ENCODE measurements at places on chromosomes 12 and 14.

- no peak for DNase-seq
Measured at GRCh38 chr14:75297411-75298040, 18.9 kb downstream of the FOS start.

DNA sequence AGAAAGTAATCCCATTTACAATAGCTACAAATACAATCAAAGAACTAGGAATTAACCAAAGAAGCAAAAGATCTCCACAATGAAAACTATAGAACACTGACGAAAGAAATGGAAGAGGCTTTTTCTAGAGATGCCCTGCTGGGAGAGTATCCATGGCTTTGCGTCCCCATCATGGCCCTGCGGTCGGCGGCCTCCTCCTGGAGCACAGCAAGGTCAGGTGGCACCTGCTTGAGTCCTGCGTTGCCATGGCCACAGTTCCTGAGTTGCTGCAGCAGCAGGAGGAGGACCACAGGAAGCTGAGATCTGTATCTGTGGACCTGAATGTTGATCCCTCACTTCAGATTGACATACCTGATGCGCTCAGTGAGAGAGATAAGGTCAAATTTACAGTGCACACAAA lies 143.5 kb downstream of the SLC5A8 start:
- no peak for DNase-seq

GRCh38 chr12:109626378-109627115 lies 53.0 kb downstream of the MVK start:
- DNase-seq = no peak

DNA sequence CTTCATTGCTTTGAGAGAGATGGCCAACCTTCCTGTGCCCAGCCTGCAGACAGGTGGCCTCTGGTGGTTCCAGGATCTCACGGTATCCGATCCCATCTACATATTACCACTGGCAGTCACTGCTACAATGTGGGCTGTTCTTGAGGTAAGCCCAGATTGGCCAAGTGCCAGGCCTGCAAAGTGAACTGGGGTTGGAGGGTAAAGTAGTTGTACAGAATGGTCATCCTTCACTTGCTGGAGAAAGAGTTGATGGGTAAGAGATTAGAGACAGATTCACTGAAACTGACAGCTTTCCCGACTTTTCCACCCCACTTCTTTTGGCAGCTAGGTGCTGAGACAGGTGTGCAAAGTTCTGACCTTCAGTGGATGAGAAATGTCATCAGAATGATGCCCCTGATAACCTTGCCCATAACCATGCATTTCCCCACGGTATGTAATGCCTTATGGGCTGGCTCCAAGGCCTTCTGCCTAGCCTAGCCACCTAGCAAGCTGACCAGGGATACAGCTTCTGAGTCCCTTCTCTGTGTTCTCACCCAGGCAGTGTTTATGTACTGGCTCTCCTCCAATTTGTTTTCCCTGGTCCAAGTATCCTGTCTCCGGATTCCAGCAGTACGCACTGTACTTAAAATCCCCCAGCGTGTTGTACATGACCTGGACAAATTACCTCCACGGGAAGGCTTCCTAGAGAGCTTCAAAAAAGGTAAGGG lies 4.1 kb downstream of the OXA1L start:
- DNase-seq = no peak

DNA sequence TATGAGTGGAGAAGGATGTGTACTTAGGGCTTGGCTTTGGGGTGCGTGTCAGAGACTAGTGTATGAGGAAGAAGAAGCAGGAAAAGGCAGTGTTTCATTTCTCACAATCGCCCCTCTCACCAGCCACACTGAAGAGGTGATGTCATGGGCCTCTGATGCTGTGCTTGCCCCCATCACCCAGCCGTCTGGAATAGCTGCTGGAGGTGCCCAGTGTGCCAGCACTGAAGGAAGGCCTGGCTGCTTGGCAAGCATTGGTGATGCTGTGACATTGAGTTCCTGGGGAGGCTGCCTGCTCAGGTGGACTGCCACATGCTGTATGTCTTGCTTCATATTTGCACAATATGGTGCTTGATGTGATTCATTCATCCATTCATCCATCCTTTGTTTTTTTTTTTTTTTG lies 56.2 kb downstream of the CRADD start:
- no peak for DNase-seq

DNA sequence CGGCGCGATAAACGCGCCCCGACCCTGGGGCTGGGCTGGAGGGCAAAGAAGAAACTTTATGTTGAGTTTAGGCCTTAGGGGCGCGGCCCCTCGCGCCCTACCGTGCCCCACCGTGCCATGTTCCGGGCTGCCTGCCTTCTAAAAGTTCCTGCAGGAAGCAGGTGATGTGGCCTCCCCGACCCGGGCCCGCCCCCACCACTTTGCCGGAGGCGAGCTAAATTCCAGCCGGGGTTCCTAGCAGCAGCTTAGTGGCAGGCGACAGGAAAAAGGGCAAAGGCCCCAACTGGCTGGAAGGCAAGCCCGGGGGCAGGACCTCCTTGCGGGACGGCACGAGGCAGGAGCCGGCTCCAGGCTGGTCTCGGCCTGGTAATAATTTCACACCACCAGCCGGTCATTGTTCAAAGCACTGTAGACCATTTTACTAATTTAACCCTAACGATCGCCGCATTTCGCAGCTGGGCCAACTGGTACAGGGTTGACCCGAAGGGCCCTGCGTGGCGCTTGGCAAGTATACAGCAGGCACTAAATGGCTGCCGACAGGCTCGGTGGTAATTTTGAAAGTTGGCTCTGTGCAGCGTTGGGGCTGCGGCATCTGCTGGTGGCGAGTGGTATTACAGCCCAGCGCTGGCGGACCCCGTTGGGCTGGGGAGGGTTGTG lies 895 bp upstream of the CCDC88C start:
- DNase-seq = peak; percentile 80

Measured in naive B cell (primary cell).